ENCODE measurements at places on chromosomes 12 and 14. TPM values are rescaled to one million over a fixed set of nuclear protein-coding genes. Genes with fewer than 3 reads are reported as not detected.

DNA sequence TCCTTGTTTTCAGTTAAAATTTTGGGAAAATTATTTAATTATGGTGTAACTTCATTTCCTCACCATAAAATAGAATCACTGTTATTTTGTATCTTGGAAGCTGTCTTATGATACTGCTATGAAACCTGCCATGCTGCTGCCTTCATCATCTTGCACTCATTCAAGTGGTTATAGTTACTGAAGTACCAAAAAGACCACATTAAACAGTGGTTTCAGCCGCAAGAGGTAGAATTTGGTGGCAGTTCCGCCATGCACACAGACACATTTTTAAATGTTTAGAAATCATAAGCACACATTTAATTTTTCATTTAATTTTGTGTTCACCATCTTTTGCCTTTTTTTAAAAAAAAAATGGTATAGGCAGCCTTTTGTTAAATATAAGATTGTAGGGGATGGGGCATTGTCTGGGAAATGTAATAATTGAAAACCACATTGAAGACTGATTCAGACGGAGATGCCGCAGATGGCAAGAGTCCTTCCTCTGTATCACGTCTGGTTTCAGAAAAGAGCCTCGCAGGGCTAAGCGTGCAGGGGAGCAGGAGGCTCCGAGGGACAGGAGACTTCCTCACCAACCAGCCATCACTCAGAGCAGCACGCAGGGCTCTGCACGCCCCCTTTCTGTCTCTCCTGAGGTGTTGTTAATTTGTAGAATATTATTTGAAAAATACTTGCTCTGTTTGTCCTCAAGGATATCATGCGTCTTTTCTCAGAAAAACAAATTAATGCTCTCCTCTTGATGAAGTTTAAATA is 115.2 kb upstream of the PELI2 start:
- H3K4me3 ChIP-seq = no peak overlapping the region
- H3K4me1 ChIP-seq = peaks cover 4% of the 10 kb centered on the region
- H3K27ac ChIP-seq = no peak overlapping the region
- no peak for DNase-seq

GRCh38 chr12:105237666-105238065 is 1.7 kb upstream of the APPL2 start:
- no peak for DNase-seq
- H3K4me1 ChIP-seq = peaks cover 14% of the 10 kb centered on the region
- no peaks in the 10 kb centered on the region for H3K36me3 ChIP-seq
- no peak overlapping the region for H3K27ac ChIP-seq
- no peak overlapping the region for H3K4me3 ChIP-seq

GRCh38 chr12:106415134-106415533 is 57.6 kb downstream of the POLR3B start:
- peaks cover 3% of the 10 kb centered on the region for H3K36me3 ChIP-seq
- DNase-seq = no peak
- H3K4me1 ChIP-seq = no peaks in the 10 kb centered on the region
- H3K27ac ChIP-seq = no peak overlapping the region
- no peak overlapping the region for H3K4me3 ChIP-seq

The TAMALIN gene
- 12.5 TPM for total RNA-seq

- H3K36me3 ChIP-seq = no peaks in the 10 kb centered on the region
- DNase-seq = peak; percentile 78
- H3K4me3 ChIP-seq = peak overlapping the region; percentile 5
- H3K4me1 ChIP-seq = peaks cover 61% of the 10 kb centered on the region
Observed at GRCh38 chr12:106840243-106840642, 65.8 kb downstream of the RIC8B start.

GRCh38 chr12:49556391-49557186 is 11.4 kb downstream of the MCRS1 start:
- peaks cover 11% of the 10 kb centered on the region for H3K27me3 ChIP-seq
- H3K36me3 ChIP-seq = peaks cover 14% of the 10 kb centered on the region
- DNase-seq = no peak
- no peak overlapping the region for H3K4me3 ChIP-seq
- H3K27ac ChIP-seq = no peak overlapping the region

DNA sequence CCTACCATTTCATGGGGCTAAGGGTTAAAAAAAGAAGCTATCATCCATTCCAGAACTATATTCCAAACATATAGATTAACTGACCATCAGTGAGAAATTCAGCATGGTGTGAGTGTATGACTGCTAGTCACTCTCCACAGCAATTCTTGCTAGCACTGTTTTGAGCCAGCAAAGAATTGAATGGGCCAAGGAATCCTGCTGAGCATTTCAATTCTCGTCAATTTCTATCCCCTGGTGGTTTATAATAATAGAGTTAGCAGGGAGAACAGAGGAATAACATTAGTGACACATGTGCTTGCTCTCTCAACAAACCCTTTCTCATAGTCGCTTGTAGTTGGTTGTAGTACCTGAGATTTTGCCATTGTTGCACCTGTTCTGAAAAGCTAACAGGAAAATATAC is 7.2 kb downstream of the MBIP start:
- no peak overlapping the region for H3K4me3 ChIP-seq
- no peaks in the 10 kb centered on the region for H3K27me3 ChIP-seq
- peaks cover 12% of the 10 kb centered on the region for H3K36me3 ChIP-seq
- peaks cover 9% of the 10 kb centered on the region for H3K4me1 ChIP-seq
- DNase-seq = no peak

The GPR68 gene
- 0.35 TPM for total RNA-seq

DNA sequence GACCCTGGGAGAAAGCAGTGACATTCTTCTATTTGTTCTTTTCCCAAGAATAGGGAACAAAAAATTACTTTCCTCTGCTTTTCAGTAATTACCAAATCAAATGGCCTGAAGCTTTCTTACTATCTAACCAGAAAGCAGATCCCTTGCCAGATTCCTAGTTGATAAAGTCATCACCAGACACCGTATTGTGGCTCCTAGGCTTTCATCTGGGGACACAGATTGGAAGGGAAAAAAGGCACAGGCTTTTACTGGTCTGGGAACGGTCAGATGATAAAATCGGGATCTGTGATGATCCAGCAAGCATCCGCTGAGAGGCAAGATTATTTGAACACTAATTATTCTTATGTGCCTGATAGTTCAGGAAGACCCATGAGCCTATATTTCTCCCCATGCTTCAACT is 79.1 kb upstream of the BCL2L14 start:
- H3K27me3 ChIP-seq = no peaks in the 10 kb centered on the region
- DNase-seq = no peak
- H3K27ac ChIP-seq = no peak overlapping the region
- H3K36me3 ChIP-seq = no peaks in the 10 kb centered on the region
- no peak overlapping the region for H3K4me3 ChIP-seq

DNA sequence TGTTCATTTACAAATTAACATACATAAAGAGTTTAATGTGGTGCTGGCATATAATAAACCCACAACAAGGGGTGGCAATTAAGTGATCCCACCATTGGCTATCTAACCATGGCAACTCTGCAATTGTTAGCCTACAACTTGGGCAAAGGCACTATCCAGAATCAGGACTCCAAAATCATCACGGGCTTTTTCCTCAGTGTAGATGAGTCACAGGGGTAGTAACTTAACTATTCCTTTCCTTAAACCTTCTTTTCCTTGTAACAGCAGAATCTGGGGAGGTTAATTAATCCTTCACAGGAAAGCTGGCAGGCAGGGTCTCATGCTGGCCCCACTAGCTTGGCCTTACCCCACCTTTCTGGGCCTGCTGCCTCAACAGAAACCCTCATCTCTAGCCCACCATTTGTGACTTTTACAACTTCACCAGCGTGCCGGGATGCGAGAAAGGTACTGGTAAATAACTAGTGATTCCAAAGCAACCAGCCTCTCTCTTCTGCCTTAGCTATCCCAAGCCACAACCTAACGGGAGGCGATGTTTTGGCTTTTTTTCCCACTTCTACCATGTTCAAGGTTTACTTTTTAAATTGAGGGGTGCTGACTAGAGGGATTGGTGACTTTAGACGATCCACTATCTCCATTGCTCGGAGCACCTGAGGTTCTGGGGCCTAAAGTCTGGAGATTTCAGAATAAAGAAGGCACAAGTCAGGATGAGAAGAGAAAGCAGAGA is 744 bp downstream of the ATP5MC2 start:
- H3K27me3 ChIP-seq = no peaks in the 10 kb centered on the region
- H3K36me3 ChIP-seq = peaks cover 21% of the 10 kb centered on the region
- peaks cover 3% of the 10 kb centered on the region for H3K4me1 ChIP-seq
- peak overlapping the region; percentile 81 for H3K27ac ChIP-seq
- H3K4me3 ChIP-seq = peak overlapping the region; percentile 48

The PPP4R3A gene
- total RNA-seq = 94.9 TPM

- H3K4me3 ChIP-seq = no peak overlapping the region
- H3K4me1 ChIP-seq = peaks cover 8% of the 10 kb centered on the region
- H3K27me3 ChIP-seq = no peaks in the 10 kb centered on the region
Observed at GRCh38 chr14:104563742-104564615, 15.6 kb upstream of the C14orf180 start.

GRCh38 chr12:50740307-50740706 is 23.6 kb upstream of the ATF1 start:
- no peak overlapping the region for H3K4me3 ChIP-seq
- no peaks in the 10 kb centered on the region for H3K27me3 ChIP-seq
- DNase-seq = no peak
- no peaks in the 10 kb centered on the region for H3K4me1 ChIP-seq
- H3K27ac ChIP-seq = no peak overlapping the region

DNA sequence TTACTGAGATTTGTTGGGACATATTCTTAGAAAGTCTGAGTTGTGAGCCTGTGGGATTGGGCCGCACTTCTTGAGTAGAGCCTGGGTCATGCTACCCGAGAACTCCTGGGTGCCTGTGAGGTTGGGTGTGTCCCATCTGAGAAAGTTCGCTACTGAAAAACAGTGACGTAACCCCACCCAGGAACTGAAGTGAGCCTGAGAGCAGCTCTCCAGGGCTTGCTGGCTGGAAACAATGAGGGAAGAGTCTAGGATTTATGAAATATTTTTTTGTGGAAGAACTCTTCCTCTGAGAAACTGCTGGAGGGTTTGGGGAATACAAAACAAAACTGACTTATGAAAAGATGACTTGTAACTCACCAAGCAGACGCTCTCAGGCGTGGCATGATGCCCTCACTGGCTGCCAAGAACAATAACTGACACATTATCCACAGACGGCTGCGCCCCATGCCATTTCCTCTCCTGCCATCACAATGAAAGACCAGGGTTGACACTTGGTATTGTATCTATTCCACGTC is 69.2 kb downstream of the RASSF3 start:
- H3K27me3 ChIP-seq = no peaks in the 10 kb centered on the region
- DNase-seq = no peak
- H3K27ac ChIP-seq = peak overlapping the region; percentile 39
- peaks cover 12% of the 10 kb centered on the region for H3K4me1 ChIP-seq
- H3K36me3 ChIP-seq = no peaks in the 10 kb centered on the region

DNA sequence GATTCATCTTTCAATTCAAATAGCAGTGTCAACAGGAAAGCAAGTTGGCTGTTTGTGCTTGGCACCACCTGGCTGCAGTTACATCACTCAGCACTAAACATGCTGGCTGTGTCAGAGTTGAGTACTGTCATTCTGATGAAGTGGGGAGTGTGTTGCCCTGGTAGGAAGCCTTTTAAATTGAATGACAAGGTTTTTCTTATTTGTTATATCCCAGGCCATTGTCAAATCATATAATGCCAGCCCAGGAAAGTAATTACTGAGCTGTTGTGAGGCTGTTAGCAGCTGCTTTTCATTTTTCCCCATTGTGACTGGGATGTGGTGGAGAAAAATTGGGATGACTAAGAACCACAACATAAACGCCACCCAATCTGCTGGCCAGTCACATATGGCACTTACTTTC is 106.5 kb upstream of the PRKD1 start:
- H3K4me1 ChIP-seq = no peaks in the 10 kb centered on the region
- H3K36me3 ChIP-seq = no peaks in the 10 kb centered on the region
- H3K27me3 ChIP-seq = no peaks in the 10 kb centered on the region
- no peak overlapping the region for H3K27ac ChIP-seq
- DNase-seq = no peak

DNA sequence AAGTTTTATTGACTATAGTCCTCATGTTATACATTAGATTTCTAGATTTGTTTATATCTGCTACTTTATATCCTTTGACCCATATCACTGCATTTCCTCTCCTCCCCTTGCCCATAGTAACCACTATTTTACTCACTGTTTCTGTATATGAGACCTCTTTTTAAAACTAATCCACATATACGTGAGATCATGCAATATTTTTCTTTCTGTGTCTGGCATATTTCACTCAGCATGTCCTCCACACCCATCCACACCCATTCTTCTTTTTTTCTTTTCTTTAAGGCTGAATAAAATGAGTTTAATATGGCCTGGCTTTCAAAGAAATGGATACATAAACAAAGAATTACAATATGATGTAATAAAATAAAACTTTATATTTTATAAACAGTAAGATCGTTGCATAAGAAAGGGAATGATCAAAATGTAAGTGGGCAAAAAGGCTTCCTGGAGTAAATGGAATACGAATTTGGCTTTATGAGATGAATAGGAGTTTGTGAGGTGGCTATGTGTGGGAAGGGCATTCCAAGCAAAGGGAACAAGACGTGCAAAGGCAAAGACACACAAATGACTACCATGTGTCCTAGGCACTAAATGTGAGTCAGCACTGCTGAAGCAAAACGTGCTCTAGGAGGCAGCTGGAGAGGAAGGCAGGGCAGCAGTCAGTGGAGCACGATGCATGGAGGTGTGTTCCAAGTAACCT is 53.2 kb upstream of the HIF1A start:
- H3K4me3 ChIP-seq = no peak overlapping the region
- H3K4me1 ChIP-seq = peaks cover 14% of the 10 kb centered on the region
- H3K27me3 ChIP-seq = no peaks in the 10 kb centered on the region
- no peak overlapping the region for H3K27ac ChIP-seq

The SPIC gene
- not detected for total RNA-seq

DNA sequence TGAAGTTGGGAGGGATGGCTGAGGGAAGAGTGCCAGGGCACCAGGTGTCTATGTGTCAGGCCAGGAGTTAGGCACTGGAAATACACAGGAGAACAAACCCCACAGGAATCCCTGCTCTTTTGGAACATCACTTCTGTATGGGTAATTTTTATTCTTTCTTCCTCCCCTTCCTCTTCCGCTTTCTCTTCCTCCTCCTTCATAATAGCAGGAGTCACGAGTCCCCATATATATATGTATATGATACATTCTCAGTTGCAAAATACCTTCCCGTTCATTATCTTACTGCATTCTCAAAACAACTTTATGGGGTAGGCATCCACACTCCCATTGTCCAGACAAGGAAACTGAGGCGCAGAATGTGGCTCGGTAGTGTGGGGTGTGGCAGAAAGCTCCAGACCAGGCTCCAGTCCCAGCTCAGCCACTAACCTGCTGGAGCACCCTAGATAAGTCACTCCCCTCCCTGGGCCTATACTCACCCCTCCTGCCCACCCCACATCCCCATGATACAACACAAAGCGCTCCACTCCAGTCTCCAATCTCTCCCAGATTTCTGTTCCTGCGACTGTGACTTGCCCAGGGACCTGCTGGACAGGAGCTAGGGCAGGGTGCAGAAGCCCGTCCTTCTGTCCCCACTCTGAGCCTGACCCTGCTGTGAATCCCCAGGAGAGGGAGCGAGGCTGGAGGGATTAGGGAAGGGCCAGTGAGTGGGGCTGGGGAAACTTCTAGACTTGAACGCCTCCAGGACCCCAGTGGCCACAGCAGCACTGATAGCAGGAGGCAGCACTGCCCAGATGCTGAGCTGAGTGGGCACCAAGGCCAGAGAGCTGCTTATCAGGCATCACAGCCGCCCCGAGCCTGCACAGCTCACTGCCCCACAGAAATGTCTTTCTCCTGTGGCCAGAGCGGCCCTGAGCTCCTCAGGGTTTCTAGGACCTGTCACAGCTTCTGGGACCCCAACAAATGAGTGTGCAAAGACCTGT is 1.4 kb upstream of the AQP2 start:
- H3K4me3 ChIP-seq = no peak overlapping the region
- no peaks in the 10 kb centered on the region for H3K4me1 ChIP-seq
- no peak for DNase-seq
- H3K36me3 ChIP-seq = no peaks in the 10 kb centered on the region
- H3K27me3 ChIP-seq = peaks cover 7% of the 10 kb centered on the region

Measured in cardiac muscle cell (in vitro differentiated cells and primary cell).